Astrocyte (in vitro differentiated cells and primary cell): ENCODE measurements at places on chromosomes 11 and 22. TPM values are rescaled to one million over a fixed set of nuclear protein-coding genes. Genes with fewer than 3 reads are reported as not detected.

Gene DGCR6
- total RNA-seq: 1.3 and 2.5 TPM in 2 replicates

Gene PAMR1
- total RNA-seq: 12.6 and 18.0 TPM in 2 replicates

DNA sequence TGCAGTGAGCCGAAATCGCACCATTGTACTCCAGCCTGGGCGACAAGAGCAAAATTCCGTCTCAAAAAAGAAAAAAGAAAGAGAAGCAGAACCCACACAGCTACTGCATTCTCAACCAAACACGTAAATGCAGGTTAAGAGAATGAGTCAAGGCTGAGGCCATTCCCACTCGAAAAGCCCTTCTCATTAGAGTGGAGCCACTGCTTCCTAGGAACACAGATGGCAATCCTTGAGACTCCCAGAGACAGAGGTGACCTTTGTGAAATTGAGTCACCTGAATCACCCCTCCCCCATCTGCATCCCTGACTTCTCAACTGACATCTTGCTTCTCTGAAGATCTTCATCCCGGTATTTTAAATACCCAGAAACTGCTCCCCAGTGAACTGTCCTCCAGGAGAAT is 8.2 kb downstream of the PACSIN2 start:
- H3K4me3 ChIP-seq: no peak overlapping the region
- DNase-seq: peak; percentile 71
- H3K27me3 ChIP-seq: no peaks in the 10 kb centered on the region
- H3K4me1 ChIP-seq: peaks cover 52% of the 10 kb centered on the region

DNA sequence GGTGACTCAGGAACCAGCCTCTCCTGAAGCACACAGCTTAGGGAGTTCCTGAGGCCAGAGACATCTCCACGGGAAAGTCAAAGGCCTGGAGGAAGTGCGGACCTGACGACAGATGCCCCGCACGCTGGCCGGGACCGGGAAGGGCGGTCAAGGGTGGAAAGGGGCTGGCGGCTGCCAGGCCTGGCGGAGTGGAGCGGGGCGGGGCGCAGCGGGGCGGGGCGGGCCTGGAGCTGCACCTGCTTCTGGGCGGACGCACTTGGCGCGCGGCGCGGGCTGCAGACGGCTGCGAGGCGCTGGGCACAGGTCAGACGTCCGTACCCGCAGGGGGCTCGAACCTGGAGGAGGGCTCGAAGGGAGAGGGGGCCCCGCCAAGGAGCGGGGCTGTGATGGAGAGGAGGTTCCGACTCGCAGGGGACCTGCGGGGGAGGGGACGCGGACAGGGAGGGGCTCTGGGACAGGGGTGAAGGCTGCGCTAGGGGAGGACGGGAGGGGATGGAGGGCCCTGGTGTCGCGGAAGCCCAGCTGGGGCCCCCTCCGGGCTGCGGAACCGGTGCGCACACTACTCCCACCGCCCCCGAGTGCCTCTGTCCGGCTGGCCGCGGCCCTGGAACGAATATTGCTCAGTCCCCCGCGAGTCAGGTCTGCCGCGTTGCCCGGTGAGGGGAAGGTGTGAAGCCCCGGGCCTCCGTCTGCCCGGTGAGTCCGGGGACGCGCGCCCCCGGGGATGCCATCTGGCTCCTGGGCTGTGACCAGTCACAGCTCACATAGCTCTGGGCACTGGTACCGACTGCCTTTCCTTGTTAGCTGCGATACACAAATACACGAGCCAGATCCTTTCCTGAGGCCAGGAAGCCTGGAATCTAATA is at the start of gene TMEM45B:
TMEM45B (plus strand) TSS at position 253 of the 866 bp plus-strand sequence. CDS start 36,635 bp downstream, outside the sequence.
- peaks cover 3% of the 10 kb centered on the region for H3K4me1 ChIP-seq
- no peak within 1 kb of the TSS for H3K27ac ChIP-seq
- H3K4me3 ChIP-seq: no peak within 1 kb of the TSS
- H3K36me3 ChIP-seq: no peaks in the 10 kb centered on the region
- no peak for DNase-seq

GRCh38 chr11:124884869-124885479 is 12.7 kb downstream of the ROBO4 start:
- H3K27ac ChIP-seq: no peak overlapping the region
- H3K36me3 ChIP-seq: no peaks in the 10 kb centered on the region
- no peak overlapping the region for H3K4me3 ChIP-seq
- H3K27me3 ChIP-seq: no peaks in the 10 kb centered on the region

DNA sequence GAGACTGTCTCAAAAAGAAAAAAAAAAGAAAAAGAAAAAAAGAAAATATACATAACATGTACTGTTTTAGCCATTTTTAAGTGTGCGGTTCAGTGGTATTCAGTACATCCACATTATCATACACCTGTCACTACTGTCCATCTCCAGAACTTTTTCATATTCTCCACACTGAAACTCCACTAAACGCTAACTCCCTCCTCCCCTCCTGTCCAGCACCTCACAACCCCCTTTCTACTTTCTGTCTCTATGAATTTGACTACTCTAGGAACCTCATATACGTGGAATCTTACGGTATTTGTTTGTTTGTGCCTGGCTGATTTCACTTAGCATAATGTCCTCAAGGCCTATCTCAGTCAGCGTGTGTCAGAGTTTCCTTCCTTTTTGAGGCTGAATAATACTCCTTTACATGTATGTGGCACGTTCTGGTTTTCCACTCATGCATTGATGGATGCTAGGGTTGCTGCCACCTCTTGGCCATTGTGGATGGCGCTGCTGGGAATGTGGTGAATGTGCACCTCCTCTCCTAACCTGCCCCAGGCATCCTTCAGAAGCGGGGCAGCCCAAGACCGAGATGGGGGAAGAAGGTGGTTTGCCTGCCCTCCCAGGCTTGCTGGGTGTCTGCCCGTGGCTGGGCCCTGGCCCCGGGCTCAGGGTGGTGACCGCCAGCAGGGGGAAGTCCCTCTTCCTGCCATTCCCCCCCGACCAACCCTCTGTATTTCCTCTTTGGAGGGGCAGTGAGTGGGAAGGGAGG is 60.5 kb downstream of the BCR start:
- H3K4me3 ChIP-seq: no peak overlapping the region
- no peak overlapping the region for H3K27ac ChIP-seq
- peaks cover 48% of the 10 kb centered on the region for H3K4me1 ChIP-seq
- no peaks in the 10 kb centered on the region for H3K36me3 ChIP-seq
- H3K27me3 ChIP-seq: no peaks in the 10 kb centered on the region
